ENCODE measurements at places on chromosomes 12 and 14. TPM values are rescaled to one million over a fixed set of nuclear protein-coding genes. Genes with fewer than 3 reads are reported as not detected.
A peak's percentile ranks its signal among the peaks of the same experiment; 100 is the strongest.

Gene SDR9C7
- not detected for total RNA-seq

Gene SCNN1A
- not detected for total RNA-seq

Gene SLC4A8
- total RNA-seq, result 2.6 TPM

Gene TC2N
- total RNA-seq, result under 0.01 TPM

Gene CLEC2A
- not detected for total RNA-seq

Gene NINJ2
- 5.2 TPM for total RNA-seq

Gene PLEKHD1
- not detected for total RNA-seq

Gene B4GALNT3
- total RNA-seq, result 0.11 TPM

Gene NYNRIN
- 3.7 TPM for total RNA-seq

Gene LRTM2
- total RNA-seq, result not detected

Gene COQ5
- 32.6 TPM for total RNA-seq

Gene FAM177A1
- 56.4 TPM for total RNA-seq

Gene TROAP
- total RNA-seq, result 6.2 TPM

- no peak overlapping the region for H3K4me3 ChIP-seq
- peaks cover 9% of the 10 kb centered on the region for H3K36me3 ChIP-seq
- H3K4me1 ChIP-seq, result peaks cover 21% of the 10 kb centered on the region
- H3K27me3 ChIP-seq, result no peaks in the 10 kb centered on the region
Observed at GRCh38 chr12:53507603-53507885, 260 bp upstream of the NPFF start.

- H3K36me3 ChIP-seq, result no peaks in the 10 kb centered on the region
- H3K4me3 ChIP-seq, result peak overlapping the region; percentile 11
- H3K27me3 ChIP-seq, result no peaks in the 10 kb centered on the region
- peaks cover 31% of the 10 kb centered on the region for H3K4me1 ChIP-seq
Observed at GRCh38 chr12:89521364-89522223, 3.0 kb downstream of the GALNT4 start.

DNA sequence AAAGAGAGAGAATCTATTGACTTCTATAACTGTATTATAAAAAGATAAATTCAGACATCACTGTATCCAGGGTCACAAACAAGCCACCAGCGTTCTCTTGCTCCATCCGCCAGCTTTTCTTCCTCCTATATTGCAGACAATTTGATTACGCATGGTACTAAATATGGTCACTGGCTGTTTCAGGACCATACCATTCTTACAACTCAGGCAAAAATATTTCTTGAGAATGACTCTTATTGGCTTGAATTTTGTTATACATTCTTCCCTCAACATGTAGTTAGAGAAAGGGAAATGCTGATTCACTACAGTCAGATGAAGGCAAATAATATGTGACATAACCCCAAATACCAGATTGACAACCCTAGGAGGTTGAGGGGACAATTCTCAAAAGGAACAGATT is 101.3 kb downstream of the SLC6A15 start:
- H3K4me3 ChIP-seq, result no peak overlapping the region
- no peaks in the 10 kb centered on the region for H3K27me3 ChIP-seq
- peaks cover 34% of the 10 kb centered on the region for H3K4me1 ChIP-seq
- DNase-seq, result peak; percentile 59

GRCh38 chr14:64722842-64723447 is 18.7 kb downstream of the PLEKHG3 start:
- H3K27me3 ChIP-seq, result no peaks in the 10 kb centered on the region
- DNase-seq, result no peak
- H3K4me1 ChIP-seq, result peaks cover 27% of the 10 kb centered on the region

DNA sequence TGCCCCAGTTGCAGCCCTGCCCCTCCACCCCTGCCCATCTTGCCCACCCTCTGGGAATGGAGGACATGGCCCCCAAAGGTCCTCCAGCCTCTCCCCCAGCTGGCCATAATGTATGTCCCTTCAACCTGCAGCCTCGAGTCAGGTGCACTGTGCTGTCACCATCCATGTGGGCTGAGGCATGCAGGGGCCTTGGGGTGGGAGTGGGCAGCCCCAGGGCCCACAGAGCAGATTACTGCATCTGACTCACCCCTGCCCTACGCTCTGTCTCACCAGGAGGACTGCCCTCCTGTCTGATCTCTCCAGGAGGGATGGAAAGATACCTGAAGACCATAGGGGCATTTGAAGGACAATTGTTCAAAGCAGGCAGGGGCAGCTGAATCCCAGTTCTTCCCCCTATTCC is 13.3 kb downstream of the SYNDIG1L start:
- no peak for DNase-seq
- no peak overlapping the region for H3K4me3 ChIP-seq
- no peak overlapping the region for H3K27ac ChIP-seq
- no peaks in the 10 kb centered on the region for H3K36me3 ChIP-seq
- peaks cover 43% of the 10 kb centered on the region for H3K27me3 ChIP-seq

- DNase-seq, result peak; percentile 72
- no peaks in the 10 kb centered on the region for H3K27me3 ChIP-seq
- H3K4me3 ChIP-seq, result peak overlapping the region; percentile 47
Observed at GRCh38 chr14:99035268-99035667, 236.7 kb downstream of the BCL11B start.

DNA sequence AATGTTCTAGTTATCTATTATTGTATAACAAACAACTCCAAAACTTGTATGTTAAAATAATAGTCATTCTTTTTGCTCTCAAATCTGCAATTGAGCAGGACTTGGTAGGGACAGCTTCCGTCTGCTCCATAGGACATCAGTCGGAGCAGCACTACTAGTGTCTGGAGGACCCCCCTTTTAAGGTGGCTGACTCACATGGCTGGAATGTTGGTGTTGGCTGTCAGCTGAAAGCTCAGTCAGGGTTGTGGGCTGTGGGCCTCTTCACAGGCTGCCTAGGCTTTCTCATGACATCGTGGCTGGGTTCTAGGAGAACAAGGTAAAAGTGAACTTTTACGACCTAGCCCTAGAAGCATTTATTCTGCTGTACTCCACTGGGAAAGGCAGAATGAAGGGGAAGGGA is 160.6 kb downstream of the ANO4 start:
- no peak overlapping the region for H3K27ac ChIP-seq
- DNase-seq, result peak; percentile 43
- no peaks in the 10 kb centered on the region for H3K36me3 ChIP-seq
- H3K4me1 ChIP-seq, result peaks cover 25% of the 10 kb centered on the region
- no peak overlapping the region for H3K4me3 ChIP-seq
- H3K27me3 ChIP-seq, result no peaks in the 10 kb centered on the region

GRCh38 chr12:88944397-88944796 is 364.1 kb upstream of the KITLG start:
- DNase-seq, result peak; percentile 68
- H3K27ac ChIP-seq, result no peak overlapping the region
- H3K4me1 ChIP-seq, result peaks cover 31% of the 10 kb centered on the region
- H3K27me3 ChIP-seq, result no peaks in the 10 kb centered on the region

DNA sequence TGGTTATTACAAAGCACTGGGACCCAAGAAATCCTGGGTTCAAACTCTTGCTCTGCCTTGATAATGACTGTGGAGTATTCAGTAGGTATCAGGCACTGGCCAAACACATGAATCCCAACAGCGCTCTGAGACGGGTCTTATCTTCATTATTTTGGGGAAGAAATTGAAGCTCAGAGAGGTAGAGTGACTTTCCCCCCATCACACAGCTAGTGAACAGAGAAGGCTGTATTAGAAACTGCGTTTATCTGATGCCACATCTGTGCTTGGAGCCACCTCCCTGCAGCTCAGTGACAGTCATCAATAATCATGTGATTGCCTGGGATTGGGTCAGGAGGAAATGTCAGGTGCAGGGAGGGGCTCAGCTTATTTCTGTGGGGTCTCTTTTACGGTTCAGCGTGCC is 225.4 kb upstream of the LHX5 start:
- H3K27me3 ChIP-seq, result peaks cover 13% of the 10 kb centered on the region
- DNase-seq, result no peak
- no peak overlapping the region for H3K27ac ChIP-seq
- H3K4me3 ChIP-seq, result no peak overlapping the region

DNA sequence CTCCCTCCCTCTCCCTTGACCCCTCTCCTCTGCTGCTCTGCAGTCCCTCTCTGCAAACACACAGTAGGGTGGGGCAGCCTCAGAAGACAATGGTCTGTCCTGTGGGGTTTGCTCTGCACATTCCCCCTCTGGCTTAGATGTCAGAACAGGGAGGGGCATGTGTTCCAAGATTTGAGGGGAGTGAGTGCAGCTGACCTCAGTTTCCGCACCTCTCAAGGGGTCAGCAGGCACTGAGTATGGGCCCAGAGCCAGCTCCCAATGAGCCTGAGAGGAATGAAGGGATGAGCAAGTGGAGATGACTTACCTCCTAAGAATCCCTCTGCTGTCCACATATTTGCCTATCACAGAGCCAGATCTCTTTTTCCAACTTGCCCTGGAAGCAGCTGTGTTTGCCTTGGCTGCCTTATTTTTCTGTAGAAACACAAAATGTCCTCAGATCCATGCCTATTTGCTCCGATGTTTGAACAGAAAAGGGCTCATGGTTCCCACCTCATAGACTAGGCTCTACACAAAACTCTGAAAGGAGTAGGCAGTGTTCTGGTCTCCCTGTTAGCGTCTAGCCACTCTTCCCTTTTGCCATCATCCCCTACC is 111.4 kb downstream of the CRACR2A start:
- peak; percentile 82 for DNase-seq
- H3K27ac ChIP-seq, result no peak overlapping the region
- no peak overlapping the region for H3K4me3 ChIP-seq
- peaks cover 5% of the 10 kb centered on the region for H3K4me1 ChIP-seq

DNA sequence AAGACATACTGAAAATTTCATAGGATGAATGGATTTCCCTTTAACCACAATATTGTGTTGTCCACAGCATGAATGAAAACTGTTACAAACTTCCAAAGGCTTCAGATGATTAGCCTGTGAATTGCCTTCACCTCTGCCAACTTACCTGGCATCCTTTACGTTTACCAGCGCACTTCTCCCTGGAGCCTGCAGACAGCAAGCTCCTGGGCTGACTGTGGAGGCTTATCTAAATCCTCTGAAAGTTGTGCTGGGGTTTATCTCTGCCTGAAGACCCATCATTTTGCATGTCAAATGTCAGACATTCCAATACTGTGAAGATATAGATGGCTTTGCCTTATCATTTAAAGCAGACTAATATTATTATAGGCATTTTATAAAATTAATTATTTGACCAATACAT is 403.0 kb downstream of the SYT1 start:
- DNase-seq, result no peak
- H3K27ac ChIP-seq, result no peak overlapping the region
- H3K36me3 ChIP-seq, result no peaks in the 10 kb centered on the region
- H3K27me3 ChIP-seq, result no peaks in the 10 kb centered on the region
- H3K4me3 ChIP-seq, result no peak overlapping the region
- peaks cover 6% of the 10 kb centered on the region for H3K4me1 ChIP-seq

GRCh38 chr14:73058922-73059673 is 764 bp downstream of the RBM25 start:
- peaks cover 9% of the 10 kb centered on the region for H3K36me3 ChIP-seq
- H3K27ac ChIP-seq, result peak overlapping the region; percentile 94
- peaks cover 20% of the 10 kb centered on the region for H3K4me1 ChIP-seq
- no peaks in the 10 kb centered on the region for H3K27me3 ChIP-seq
- peak; percentile 67 for DNase-seq

DNA sequence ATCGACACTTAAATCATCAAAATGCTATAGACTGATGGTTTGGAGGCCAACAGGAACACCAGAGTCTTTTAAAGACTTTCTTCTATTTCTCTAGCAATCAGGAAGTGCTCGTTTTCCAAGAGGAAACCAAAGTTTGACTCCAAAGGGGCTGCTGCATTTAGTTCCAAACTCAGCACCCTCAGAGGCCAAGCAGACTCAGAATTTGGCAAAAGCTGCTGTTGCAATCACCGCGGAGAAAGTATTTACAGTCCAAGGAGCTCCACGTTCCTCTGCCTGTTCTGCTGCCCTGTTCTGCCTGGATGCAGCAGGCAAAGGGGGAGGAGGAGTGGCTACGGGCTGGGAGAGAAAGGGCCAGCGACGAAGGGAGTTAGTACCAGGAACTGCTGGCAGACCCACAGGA is 325.1 kb downstream of the BCL11B start:
- no peaks in the 10 kb centered on the region for H3K4me1 ChIP-seq
- no peak overlapping the region for H3K4me3 ChIP-seq
- no peaks in the 10 kb centered on the region for H3K27me3 ChIP-seq
- no peak overlapping the region for H3K27ac ChIP-seq
- peak; percentile 2 for DNase-seq
- H3K36me3 ChIP-seq, result no peaks in the 10 kb centered on the region

DNA sequence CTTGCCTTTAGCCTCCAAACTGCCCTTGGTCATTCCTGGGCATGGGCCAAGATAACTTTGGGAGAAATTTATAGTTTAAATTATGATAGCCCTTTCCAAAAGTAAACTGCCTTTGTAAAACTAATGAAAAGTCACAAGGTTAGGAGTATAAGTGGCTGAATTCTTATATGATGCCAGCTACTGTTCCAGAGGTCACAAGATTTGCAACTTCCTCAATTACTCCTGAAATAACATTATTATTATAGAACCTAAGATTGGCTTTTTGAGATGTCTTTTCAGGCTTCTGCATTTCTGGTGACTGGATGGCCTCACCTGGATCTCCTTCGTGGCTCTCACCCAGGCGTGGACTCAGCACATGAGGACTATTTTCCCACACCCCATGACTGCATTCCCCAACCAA is 55.0 kb downstream of the OSBPL8 start:
- H3K27ac ChIP-seq, result no peak overlapping the region
- no peaks in the 10 kb centered on the region for H3K27me3 ChIP-seq
- H3K4me3 ChIP-seq, result no peak overlapping the region

- H3K4me1 ChIP-seq, result peaks cover 42% of the 10 kb centered on the region
- H3K27me3 ChIP-seq, result no peaks in the 10 kb centered on the region
Observed at GRCh38 chr12:24906141-24906540, 42.8 kb downstream of the BCAT1 start.

GRCh38 chr14:44782775-44783238 is 178.9 kb downstream of the KLHL28 start:
- no peaks in the 10 kb centered on the region for H3K36me3 ChIP-seq
- no peak overlapping the region for H3K4me3 ChIP-seq
- no peaks in the 10 kb centered on the region for H3K27me3 ChIP-seq
- no peak overlapping the region for H3K27ac ChIP-seq
- peak; percentile 2 for DNase-seq
- H3K4me1 ChIP-seq, result no peaks in the 10 kb centered on the region

- no peaks in the 10 kb centered on the region for H3K36me3 ChIP-seq
- peak overlapping the region; percentile 85 for H3K27ac ChIP-seq
- peak; percentile 79 for DNase-seq
- H3K4me3 ChIP-seq, result peak overlapping the region; percentile 86
- peaks cover 23% of the 10 kb centered on the region for H3K4me1 ChIP-seq
Observed at GRCh38 chr12:51819736-51820525, 28.6 kb downstream of the FIGNL2 start.

- H3K27ac ChIP-seq, result no peak overlapping the region
- H3K4me3 ChIP-seq, result no peak overlapping the region
- no peaks in the 10 kb centered on the region for H3K36me3 ChIP-seq
Observed at GRCh38 chr12:66041651-66042363, 88.7 kb downstream of the LLPH start.

GRCh38 chr12:2678426-2678825 is 116.3 kb upstream of the FKBP4 start:
- DNase-seq, result no peak
- peaks cover 9% of the 10 kb centered on the region for H3K36me3 ChIP-seq
- no peaks in the 10 kb centered on the region for H3K4me1 ChIP-seq
- H3K27me3 ChIP-seq, result no peaks in the 10 kb centered on the region
- no peak overlapping the region for H3K4me3 ChIP-seq

- peaks cover 29% of the 10 kb centered on the region for H3K4me1 ChIP-seq
- peaks cover 15% of the 10 kb centered on the region for H3K36me3 ChIP-seq
- H3K27ac ChIP-seq, result peak overlapping the region; percentile 89
- no peaks in the 10 kb centered on the region for H3K27me3 ChIP-seq
Observed at GRCh38 chr12:122872815-122873361, 23.0 kb downstream of the VPS37B start.

GRCh38 chr12:110234755-110235154 is 46.3 kb upstream of the ATP2A2 start:
- peak overlapping the region; percentile 12 for H3K27ac ChIP-seq
- H3K4me3 ChIP-seq, result no peak overlapping the region
- H3K27me3 ChIP-seq, result no peaks in the 10 kb centered on the region
- peaks cover 9% of the 10 kb centered on the region for H3K4me1 ChIP-seq
- no peaks in the 10 kb centered on the region for H3K36me3 ChIP-seq

Measured in GM23248 (cell line).